CD4-positive, alpha-beta T cell (primary cell): ENCODE measurements at places on chromosomes 3 and 15. TPM values are rescaled to one million over a fixed set of nuclear protein-coding genes. Genes with fewer than 3 reads are reported as not detected.

Gene ABHD6
- 1.9 TPM for total RNA-seq

DNA sequence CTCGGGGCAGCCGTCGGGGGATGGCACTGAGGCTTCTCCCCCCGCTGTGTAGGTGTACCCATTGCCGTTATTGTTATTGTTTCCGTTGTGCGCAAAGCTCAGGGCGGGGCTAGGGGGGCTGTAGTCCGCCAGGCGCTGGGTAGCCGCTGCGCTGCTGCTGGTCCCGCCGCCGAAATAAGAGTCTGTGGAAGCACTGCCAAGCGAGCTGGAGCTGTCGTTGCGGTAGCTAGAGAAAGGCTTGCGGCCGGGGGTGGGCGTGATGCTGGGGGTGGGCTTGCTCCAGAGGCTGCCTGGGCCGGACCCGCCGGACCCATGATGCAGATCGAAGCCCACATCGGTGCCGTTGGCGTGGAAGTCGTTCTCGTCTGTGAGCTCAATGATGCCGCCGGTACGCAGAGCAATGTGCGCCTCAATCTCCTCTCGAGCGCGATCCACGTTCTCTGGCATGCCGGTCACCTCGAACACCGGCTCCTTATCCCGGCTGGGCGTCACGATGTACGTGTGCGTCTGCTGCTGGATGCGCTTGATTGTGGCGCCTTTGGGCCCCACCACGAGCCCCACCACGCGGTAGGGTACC, 1.9 kb downstream of the MEX3B start:
- no peak for DNase-seq
- no peaks in the 10 kb centered on the region for H3K36me3 ChIP-seq
- peaks cover 28% of the 10 kb centered on the region for H3K4me1 ChIP-seq
- peaks cover 4% of the 10 kb centered on the region for H3K27me3 ChIP-seq
- H3K27ac ChIP-seq = no peak overlapping the region
- H3K4me3 ChIP-seq = peak overlapping the region; percentile 84

DNA sequence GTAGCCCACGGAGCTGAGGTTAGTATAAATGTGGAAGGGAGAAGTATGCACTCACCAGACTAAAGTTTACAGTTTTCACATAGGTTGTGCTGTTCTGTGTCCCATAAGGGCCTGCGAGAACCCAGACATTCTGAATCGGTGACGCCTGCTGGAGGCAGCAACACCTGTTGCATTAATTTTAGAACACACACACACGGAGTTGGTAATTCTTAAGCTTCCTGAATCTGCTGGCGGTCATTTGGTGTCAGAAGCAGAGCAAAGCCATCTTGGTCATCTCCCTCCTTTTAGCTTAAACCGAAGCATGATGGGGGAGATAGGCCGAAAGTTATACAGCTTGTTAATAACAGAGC, 41.1 kb upstream of the AP3B2 start:
- no peaks in the 10 kb centered on the region for H3K27me3 ChIP-seq
- peak; percentile 39 for DNase-seq
- peaks cover 28% of the 10 kb centered on the region for H3K4me1 ChIP-seq
- peak overlapping the region; percentile 62 for H3K27ac ChIP-seq
- peaks cover 26% of the 10 kb centered on the region for H3K36me3 ChIP-seq
- H3K4me3 ChIP-seq = peak overlapping the region; percentile 84

- no peak overlapping the region for H3K27ac ChIP-seq
- H3K4me1 ChIP-seq = no peaks in the 10 kb centered on the region
- H3K36me3 ChIP-seq = no peaks in the 10 kb centered on the region
- no peak for DNase-seq
Measured at GRCh38 chr3:36579746-36580145, 184.6 kb downstream of the DCLK3 start.

DNA sequence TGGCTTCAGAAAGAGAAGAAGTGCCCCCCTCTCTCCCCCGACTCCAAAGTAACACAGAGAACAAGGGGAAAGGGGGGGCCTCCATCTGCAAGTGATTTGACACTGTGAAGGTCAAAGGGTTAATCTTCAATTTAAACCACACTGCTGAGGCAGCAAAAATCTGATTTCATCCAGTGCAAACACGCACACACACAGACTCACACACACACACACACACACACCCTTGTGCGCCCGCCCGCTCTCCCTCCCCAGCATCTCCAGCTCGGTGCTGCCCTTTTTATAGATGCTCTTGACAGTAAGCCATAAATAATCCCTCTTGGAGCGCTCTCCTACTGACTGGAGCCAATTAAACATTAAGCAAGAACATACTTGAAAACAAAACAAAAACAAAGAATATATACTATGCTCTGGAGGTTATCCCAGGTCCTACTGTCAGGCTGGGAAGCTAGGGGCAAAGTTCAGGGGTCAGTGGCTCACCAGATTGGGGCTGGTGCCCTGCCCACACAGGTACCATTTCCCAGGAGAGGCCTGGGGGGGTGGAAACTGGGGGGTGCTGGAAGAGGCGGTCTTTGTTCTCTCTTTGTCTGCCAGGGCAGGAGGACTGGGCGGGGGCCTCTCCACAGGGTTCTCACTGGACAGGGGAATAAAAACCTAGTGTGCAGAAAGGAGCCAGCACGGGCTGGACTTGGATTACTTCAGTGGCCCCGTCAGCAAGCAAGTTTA, 16.3 kb downstream of the BMF start:
- H3K4me3 ChIP-seq = no peak overlapping the region
- DNase-seq = no peak
- H3K36me3 ChIP-seq = peaks cover 2% of the 10 kb centered on the region
- no peak overlapping the region for H3K27ac ChIP-seq
- peaks cover 3% of the 10 kb centered on the region for H3K4me1 ChIP-seq
- no peaks in the 10 kb centered on the region for H3K27me3 ChIP-seq

DNA sequence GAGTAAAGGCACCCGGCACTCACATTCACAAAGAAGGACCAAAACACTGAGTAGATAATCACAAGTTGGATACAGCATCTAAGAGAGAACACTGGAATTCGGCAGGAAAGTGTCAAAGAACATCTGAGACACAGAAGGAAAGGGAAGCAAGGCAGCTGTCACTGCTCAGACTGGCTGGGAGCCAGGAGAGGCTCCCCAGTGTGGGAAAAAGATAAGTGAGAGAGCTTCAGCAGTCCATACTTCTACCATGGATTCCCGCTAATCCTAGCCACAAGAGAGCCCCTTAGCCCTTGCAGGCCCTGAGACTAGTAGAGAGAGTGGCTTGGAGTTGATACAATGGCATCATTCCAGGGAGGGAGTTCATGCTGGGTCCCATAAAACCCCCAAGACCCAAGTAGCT, 36.7 kb upstream of the CP start:
- H3K36me3 ChIP-seq = no peaks in the 10 kb centered on the region
- H3K4me3 ChIP-seq = no peak overlapping the region
- no peaks in the 10 kb centered on the region for H3K4me1 ChIP-seq
- no peak overlapping the region for H3K27ac ChIP-seq

GRCh38 chr15:74227968-74228722, 8.0 kb upstream of the CCDC33 start:
- H3K4me1 ChIP-seq = no peaks in the 10 kb centered on the region
- no peak overlapping the region for H3K27ac ChIP-seq
- H3K27me3 ChIP-seq = peaks cover 2% of the 10 kb centered on the region

DNA sequence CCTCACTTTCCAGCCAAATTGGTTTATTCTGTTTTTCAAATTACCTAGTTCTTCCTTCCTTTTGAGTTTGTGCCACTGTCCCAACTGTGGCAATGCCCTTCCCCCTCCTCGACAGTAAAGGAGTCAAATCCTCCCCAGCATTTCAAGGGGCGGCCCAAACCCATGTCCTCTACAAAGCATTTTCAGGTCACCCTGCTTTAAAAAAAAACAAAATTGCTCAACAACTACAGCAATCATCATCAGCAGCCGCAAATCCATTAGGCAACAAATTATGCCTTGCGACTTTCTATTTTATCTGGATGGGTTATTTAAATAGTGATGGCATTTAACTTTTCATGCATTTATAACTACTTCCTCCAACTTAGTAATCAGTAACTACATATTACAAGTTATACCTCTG, 32.7 kb downstream of the PLD1 start:
- no peak for DNase-seq
- H3K4me3 ChIP-seq = no peak overlapping the region
- H3K36me3 ChIP-seq = no peaks in the 10 kb centered on the region
- H3K27me3 ChIP-seq = no peaks in the 10 kb centered on the region
- H3K27ac ChIP-seq = no peak overlapping the region

GRCh38 chr15:31483053-31483985, 156.7 kb downstream of the KLF13 start:
- no peaks in the 10 kb centered on the region for H3K36me3 ChIP-seq
- peak overlapping the region; percentile 57 for H3K4me3 ChIP-seq
- H3K27me3 ChIP-seq = no peaks in the 10 kb centered on the region
- H3K27ac ChIP-seq = no peak overlapping the region

GRCh38 chr3:67090474-67090873, 92.4 kb downstream of the KBTBD8 start:
- no peaks in the 10 kb centered on the region for H3K36me3 ChIP-seq
- DNase-seq = no peak
- no peak overlapping the region for H3K4me3 ChIP-seq
- H3K4me1 ChIP-seq = no peaks in the 10 kb centered on the region

- no peaks in the 10 kb centered on the region for H3K27me3 ChIP-seq
- no peak overlapping the region for H3K27ac ChIP-seq
- no peaks in the 10 kb centered on the region for H3K36me3 ChIP-seq
- no peak overlapping the region for H3K4me3 ChIP-seq
Measured at GRCh38 chr3:13020159-13020750, 53.0 kb downstream of the IQSEC1 start.

DNA sequence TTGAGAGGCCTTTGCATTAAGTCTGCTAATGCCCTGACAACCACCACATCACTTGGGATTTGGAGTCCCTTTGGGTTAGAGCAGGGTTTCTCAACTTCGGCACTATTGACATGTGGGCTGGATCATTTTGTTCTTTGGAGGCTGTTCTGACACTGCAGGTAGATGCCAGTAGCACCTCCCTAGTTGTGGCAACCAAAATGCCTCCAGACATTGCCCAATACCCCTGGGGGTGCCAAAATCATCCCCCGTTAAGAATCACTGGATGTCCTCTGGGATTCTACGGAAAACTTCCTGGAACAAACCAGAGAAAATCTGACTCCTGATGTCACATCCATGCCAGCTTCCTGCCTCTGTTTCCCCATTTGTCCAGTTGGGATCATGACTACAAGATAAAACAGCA, 37.2 kb upstream of the BLM start:
- H3K36me3 ChIP-seq = no peaks in the 10 kb centered on the region
- no peak overlapping the region for H3K4me3 ChIP-seq
- H3K27ac ChIP-seq = no peak overlapping the region
- no peaks in the 10 kb centered on the region for H3K27me3 ChIP-seq
- no peak for DNase-seq

DNA sequence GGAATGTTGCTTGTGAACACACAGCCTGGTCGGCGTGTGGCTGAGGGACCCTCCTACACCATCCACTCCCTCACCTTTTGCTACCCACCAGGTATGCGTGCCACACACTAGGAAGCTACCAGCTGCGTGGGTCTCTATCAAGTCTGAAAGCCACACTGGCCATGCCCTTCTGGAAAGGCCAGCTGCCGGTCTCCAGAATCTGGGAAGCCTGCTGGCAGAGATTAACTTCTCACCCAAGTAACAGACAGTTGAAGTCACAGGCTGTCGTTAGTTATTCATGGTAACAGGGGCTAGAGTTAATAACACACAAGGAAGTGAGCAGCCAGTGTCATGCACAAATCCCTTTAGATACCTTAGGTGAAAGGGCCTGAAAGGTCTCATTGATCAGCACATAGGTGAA, 48.1 kb downstream of the SUSD5 start:
- no peaks in the 10 kb centered on the region for H3K4me1 ChIP-seq
- H3K4me3 ChIP-seq = no peak overlapping the region
- no peaks in the 10 kb centered on the region for H3K36me3 ChIP-seq
- no peak for DNase-seq
- no peak overlapping the region for H3K27ac ChIP-seq

GRCh38 chr3:189324538-189325138, 152.9 kb downstream of the TPRG1 start:
- H3K4me1 ChIP-seq = peaks cover 34% of the 10 kb centered on the region
- H3K36me3 ChIP-seq = no peaks in the 10 kb centered on the region
- peak overlapping the region; percentile 33 for H3K27ac ChIP-seq

GRCh38 chr3:73481888-73482287, 142.9 kb downstream of the PDZRN3 start:
- no peaks in the 10 kb centered on the region for H3K36me3 ChIP-seq
- DNase-seq = no peak
- H3K4me1 ChIP-seq = no peaks in the 10 kb centered on the region
- no peak overlapping the region for H3K4me3 ChIP-seq
- no peaks in the 10 kb centered on the region for H3K27me3 ChIP-seq

DNA sequence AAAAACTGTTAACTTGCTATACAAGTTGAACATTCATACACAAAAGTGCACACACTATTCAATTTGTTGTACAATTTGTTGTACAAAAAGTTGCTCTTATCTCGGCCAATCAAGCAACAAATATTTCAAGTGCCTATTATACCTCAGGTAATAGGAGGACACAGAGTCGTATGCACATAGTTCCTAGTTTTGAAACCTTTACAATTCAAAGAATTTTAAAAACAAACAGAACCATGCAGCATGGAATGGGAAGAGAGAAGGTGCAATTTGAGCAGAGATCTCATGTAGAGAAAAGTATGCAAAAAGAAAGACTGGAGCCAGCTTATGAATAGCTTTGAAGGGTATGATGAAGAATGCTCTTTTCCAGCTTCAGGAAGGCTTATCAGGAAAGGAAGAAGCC, 46.5 kb upstream of the ARPP19 start:
- H3K27ac ChIP-seq = no peak overlapping the region
- H3K4me1 ChIP-seq = no peaks in the 10 kb centered on the region
- H3K27me3 ChIP-seq = no peaks in the 10 kb centered on the region
- H3K36me3 ChIP-seq = peaks cover 55% of the 10 kb centered on the region
